Activated CD4-positive, alpha-beta T cell treated with anti-CD3 and anti-CD28 coated beads, Interleukin-2, amount 10 ng/mL, durations not matched to agents 7 days and 5 days (primary cell): ENCODE measurements at places on chromosomes 5 and 9. TPM values are rescaled to one million over a fixed set of nuclear protein-coding genes. Genes with fewer than 3 reads are reported as not detected.

TRIM36 gene
- not detected for total RNA-seq

ZNF367 gene
- total RNA-seq, result 32.5 TPM

TERT gene
- 3.4 TPM for total RNA-seq

CCDC171 gene
- total RNA-seq, result 1.3 TPM

F12 gene
- 0.60 TPM for total RNA-seq

PCSK1 gene
- total RNA-seq, result not detected

NIPSNAP3A gene
- total RNA-seq, result 22.4 TPM

CDH9 gene
- not detected for total RNA-seq

OSMR gene
- not detected for total RNA-seq

CCL21 gene
- total RNA-seq, result not detected

SKP1 gene
- 194 TPM for total RNA-seq

GCNT4 gene
- total RNA-seq, result 2.3 TPM

CD74 gene
- total RNA-seq, result 507 TPM

STPG3 gene
- total RNA-seq, result not detected

OTP gene
- not detected for total RNA-seq

SPINK6 gene
- total RNA-seq, result not detected

SLC22A5 gene
- total RNA-seq, result 3.2 TPM

RNF183 gene
- not detected for total RNA-seq

OTULIN gene
- total RNA-seq, result 63.2 TPM

CRB2 gene
- not detected for total RNA-seq

FRMD3 gene
- 1.1 TPM for total RNA-seq

DND1 gene
- 2.0 TPM for total RNA-seq

OR1J2 gene
- total RNA-seq, result not detected

ACOT12 gene
- total RNA-seq, result not detected

CEP78 gene
- 57.6 TPM for total RNA-seq

PCDHGA4 gene
- not detected for total RNA-seq

OBP2B gene
- total RNA-seq, result not detected

VLDLR gene
- total RNA-seq, result 3.9 TPM

SPINK13 gene
- total RNA-seq, result not detected

EGFLAM gene
- not detected for total RNA-seq

SLC6A7 gene
- total RNA-seq, result not detected

SFXN1 gene
- 149 TPM for total RNA-seq

CD180 gene
- total RNA-seq, result 0.17 TPM

ESM1 gene
- not detected for total RNA-seq

LOX gene
- total RNA-seq, result 0.04 TPM

MCC gene
- 3.3 TPM for total RNA-seq

GARIN3 gene
- total RNA-seq, result not detected

IFNA2 gene
- not detected for total RNA-seq

PCDHA9 gene
- not detected for total RNA-seq

VDAC1 gene
- total RNA-seq, result 184 TPM

ABL1 gene
- total RNA-seq, result 37.3 TPM

CDC20B gene
- total RNA-seq, result not detected

FUT7 gene
- total RNA-seq, result 10.3 TPM

LCP2 gene
- total RNA-seq, result 285 TPM

MZB1 gene
- total RNA-seq, result 13.4 TPM

SNCAIP gene
- not detected for total RNA-seq

LCN9 gene
- not detected for total RNA-seq

AHRR gene
- 28.3 TPM for total RNA-seq

CCL27 gene
- total RNA-seq, result not detected

DMRT3 gene
- not detected for total RNA-seq

FBXL7 gene
- total RNA-seq, result not detected

PAPPA gene
- not detected for total RNA-seq

CTNNAL1 gene
- total RNA-seq, result 12.5 TPM

SPAG8 gene
- total RNA-seq, result 2.5 TPM

BTNL8 gene
- total RNA-seq, result not detected

TEK gene
- total RNA-seq, result not detected

RBM22 gene
- total RNA-seq, result 65.6 TPM
